Fibroblast of skin of abdomen (primary cell): ENCODE measurements at places on chromosomes 16 and 17.

GRCh38 chr17:54626146-54626703, 274.4 kb upstream of the TOM1L1 start:
- DNase-seq: no peak

GRCh38 chr17:7047566-7047965, 3.7 kb upstream of the SLC16A11 start:
- no peak for DNase-seq

- DNase-seq: no peak
These were observed 419 bp downstream of the RAB37 start for GRCh38 chr17:74737299-74738050.

- no peak for DNase-seq
These were observed 114.6 kb downstream of the SLC39A11 start for GRCh38 chr17:72977771-72978417.

DNA sequence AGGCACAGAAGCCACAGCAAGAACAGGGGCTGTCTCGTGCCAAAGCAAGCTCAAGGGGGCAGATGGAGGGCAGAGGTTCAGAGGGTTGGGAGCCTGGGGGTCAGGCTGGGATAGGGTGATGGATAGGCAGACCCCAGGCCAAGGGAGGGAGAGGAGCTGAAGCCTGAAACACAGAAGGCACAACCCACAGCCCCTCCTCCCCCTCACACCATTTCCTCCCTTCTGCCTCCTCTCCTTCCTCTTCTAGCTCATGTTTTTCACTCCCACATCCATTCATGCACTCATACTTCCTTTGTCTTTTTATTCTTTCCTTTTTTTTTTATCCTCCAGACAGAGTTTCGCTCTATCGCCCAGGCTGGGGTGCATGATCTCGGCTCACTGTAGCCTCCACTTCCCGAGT, 61.1 kb downstream of the SOCS1 start:
- no peak for DNase-seq

GRCh38 chr16:30484887-30485286, 12.3 kb downstream of the ITGAL start:
- DNase-seq: no peak

DNA sequence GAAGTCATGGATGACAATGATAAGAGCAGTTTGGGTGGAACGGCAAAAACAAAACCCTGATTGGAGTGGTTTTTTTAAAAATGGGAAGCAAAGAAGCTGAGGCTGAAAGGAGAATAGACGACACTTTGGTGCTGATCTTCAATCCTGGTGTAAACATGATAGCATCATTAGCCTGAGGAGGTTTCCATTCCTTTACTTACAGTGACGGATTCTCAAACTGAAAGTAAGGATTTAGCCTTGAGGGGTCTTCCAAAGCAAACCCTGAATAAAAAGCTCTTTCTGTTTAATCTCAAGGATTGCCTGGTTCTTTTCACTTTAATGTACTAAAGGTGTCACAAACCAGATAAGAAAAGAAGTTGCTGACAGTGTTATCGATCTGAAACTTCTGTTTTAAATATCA, 69.3 kb downstream of the KCNJ2 start:
- no peak for DNase-seq

GRCh38 chr17:49494986-49495841, at the start of gene NGFR:
TSS of gene NGFR (plus strand) at chr17:49495293. CDS start at chr17:49495418, 125 bp downstream.
- no peak for DNase-seq

GRCh38 chr17:17812211-17813054, 24.4 kb downstream of the SREBF1 start:
- peak; percentile 53 for DNase-seq

GRCh38 chr17:78126895-78127238, 1.7 kb downstream of the TMC6 start:
- DNase-seq: no peak

- no peak for DNase-seq
These were observed 25.1 kb downstream of the C16orf54 start for GRCh38 chr16:29720703-29721102.

DNA sequence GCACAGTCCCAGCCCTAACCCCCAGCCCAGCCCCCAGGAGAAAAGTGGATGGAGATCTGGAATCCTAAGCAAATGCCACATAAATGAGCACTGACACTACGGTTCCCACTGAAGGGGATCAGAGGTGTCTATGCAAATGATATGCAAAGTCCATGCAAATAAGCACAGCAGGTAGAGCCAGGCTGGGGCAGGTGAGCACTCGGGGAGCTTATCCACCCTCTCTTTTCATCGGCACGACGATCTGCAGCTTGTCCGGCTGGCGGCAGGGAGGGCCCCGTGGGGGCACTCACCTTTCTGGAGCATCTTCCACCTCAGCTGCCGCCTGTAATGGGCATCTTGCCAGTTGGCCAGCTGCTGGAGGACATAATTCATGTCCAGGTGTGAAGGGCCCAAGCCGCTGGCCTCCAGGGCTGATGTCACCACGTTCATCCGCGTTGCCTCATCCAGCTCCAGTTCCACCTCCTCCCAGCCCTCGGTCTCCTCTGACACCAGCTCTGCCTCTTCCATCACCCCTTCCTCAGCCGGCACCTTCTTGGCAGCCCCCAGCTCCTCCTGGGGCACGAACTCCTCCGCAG, 9.9 kb downstream of the HAP1 start:
- no peak for DNase-seq

DNA sequence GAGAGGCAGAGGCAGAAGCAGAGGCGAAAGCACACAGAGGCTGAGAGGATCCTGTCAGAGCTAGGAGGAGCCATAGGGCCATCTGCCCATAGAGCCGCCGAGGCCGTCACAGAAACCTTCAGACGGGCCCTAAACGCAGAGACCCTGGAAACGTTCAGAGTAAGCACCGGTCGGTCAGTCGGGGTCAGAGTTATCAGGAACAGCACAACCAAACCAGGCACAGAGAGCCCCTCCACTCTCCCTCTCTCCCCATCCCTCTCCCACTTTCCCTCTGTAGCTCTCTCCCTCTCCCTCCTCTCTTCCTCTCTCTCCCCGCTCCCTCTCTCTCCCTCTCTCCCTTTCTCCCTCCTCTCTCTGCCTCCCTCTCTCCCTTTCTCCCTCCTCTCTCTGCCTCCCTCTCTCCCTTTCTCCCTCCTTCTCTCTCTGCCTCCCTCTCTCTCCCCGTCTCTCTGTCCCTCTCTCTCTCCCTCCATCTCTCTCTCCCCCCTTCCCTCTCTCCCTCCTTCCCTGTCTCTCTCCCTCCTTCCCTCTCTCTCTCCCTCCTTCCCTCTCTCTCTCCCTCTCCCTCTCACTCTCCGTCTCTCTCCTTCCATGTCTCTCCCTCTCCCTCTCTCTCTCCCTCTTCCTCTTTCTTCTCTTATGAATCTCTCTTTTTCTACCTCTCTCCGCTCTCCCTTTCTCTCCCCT, 138.9 kb downstream of the C16orf95 start:
- peak; percentile 28 for DNase-seq

GRCh38 chr17:4541328-4542002, 13.7 kb downstream of the MYBBP1A start:
- no peak for DNase-seq

- DNase-seq: peak; percentile 72
These were observed 3.9 kb downstream of the HS3ST3A1 start for GRCh38 chr17:13597723-13598347.

DNA sequence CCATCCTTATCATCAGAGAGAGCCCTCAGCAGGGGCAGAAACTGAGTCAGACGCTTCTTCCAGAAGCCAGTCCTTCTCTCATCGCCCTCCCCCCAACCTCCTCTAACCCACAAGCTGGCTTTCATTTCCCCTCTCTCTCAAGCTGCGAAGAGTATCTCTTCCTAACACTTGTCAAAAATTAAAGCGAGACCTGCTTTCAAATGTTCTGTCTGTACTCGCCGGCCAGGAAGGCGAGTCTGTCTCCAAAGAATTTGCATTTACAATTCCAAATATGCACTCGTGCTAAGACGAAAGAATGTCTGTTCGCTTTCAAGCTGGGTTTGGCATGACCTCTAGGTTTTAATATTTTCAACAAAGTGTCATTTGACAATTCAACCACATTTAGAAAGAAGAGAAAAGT, 140.4 kb downstream of the RGS9 start:
- DNase-seq: peak; percentile 79

DNA sequence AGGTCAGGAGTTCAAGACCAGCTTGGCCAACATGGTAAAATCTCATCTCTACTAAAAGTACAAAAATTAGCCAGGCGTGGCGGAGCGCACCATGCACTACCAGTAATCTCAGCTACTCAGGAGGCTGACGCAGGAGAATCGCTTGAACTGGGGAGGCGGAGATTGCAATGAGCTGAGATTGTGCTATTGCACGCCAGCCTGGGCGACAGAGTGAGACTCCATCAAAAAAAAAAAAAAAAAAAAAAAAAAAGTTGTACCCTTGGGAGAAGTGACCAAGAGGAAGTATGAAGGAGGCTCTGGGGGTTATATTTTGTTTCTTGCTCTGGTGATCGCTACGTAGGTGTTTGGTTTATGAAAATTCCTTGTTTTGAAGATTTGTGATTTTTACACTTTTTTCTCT, 66.3 kb downstream of the LITAF start:
- no peak for DNase-seq

- no peak for DNase-seq
These were observed 36.3 kb downstream of the MYO18A start for GRCh38 chr17:29143894-29144293.

GRCh38 chr16:16992975-16993765, 477.6 kb downstream of the XYLT1 start:
- no peak for DNase-seq

DNA sequence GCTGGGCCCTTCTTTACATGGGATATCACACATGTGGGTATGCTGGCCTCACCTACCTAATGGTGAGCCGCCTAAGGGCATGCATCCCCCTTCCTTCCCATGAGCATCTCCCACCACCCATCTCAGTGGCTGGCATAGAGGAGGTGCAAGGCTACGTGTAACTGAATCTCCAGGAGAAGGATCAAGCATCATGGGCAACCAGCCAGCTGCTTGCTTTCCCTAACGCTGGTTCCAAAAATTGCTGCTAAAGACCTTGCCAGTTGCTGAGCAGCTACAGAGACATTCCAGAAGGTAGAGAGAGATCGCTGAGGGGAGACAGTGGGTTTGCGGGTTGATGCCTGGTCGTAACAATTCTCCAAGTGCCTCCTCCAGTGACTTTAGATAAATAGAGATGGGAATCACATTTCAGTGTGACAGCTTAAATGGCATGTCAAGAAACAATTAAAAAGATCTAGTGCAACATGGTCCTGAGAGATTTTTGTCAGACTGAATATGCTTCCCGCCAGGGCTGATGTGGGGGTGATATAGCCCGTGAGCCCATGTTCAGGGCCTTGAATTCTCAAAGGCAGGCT, 378.4 kb upstream of the CDH5 start:
- DNase-seq: no peak

DNA sequence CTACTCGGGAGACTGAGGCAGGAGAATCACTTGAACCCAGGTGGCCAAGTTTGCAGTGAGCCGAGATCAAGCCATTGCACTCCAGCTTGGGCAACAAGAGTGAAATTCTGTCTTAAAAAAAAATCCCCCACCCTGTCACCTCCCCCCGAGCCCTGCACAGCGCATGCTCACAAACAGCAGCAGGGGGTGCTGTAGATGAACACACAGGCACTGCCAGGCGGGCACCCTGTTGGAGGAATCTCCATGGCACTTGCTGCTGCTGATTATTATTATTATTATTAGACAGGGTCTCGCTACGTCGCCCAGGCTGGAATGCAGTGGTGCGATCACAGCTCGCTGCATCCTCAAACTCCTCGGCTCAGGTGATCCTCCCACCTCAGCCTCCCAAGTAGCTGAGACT, 24.6 kb downstream of the FZD2 start:
- DNase-seq: no peak

GRCh38 chr17:81271226-81271625, 23.9 kb downstream of the SLC38A10 start:
- no peak for DNase-seq

DNA sequence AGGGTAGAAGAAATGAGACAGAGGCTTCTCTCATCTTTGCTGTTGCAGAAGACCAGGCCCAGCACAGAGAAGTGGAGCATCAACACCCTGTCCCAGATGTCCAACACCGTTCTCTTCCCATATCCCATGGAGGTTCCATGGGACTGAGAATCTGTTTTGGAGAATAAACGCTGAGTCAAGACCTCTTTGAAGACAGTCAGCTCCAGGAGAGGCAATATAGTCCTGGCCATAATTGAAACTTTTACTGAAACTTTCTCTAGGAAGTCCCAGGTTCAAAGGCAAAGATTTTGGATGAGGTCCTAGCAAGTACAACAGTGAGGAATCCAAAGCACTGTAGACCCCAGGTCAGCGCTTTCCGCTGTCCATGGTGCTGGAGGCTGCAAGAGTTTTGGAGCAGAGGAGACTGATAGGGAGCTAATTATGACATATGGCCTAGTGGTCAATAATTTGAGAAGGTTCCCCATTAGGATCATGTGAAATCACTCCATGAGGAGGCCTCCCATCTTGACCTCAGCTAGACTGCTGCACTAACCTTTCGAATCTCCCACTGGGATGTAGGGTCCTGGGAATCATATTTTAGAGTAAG, 36.0 kb downstream of the OSBPL7 start:
- DNase-seq: peak; percentile 27
